ENCODE measurements at places on chromosomes 13 and 19. TPM values are rescaled to one million over a fixed set of nuclear protein-coding genes. Genes with fewer than 3 reads are reported as not detected.

- DNase-seq = no peak
Measured at GRCh38 chr13:20824762-20825476, 51.2 kb upstream of the EEF1AKMT1 start.

DNA sequence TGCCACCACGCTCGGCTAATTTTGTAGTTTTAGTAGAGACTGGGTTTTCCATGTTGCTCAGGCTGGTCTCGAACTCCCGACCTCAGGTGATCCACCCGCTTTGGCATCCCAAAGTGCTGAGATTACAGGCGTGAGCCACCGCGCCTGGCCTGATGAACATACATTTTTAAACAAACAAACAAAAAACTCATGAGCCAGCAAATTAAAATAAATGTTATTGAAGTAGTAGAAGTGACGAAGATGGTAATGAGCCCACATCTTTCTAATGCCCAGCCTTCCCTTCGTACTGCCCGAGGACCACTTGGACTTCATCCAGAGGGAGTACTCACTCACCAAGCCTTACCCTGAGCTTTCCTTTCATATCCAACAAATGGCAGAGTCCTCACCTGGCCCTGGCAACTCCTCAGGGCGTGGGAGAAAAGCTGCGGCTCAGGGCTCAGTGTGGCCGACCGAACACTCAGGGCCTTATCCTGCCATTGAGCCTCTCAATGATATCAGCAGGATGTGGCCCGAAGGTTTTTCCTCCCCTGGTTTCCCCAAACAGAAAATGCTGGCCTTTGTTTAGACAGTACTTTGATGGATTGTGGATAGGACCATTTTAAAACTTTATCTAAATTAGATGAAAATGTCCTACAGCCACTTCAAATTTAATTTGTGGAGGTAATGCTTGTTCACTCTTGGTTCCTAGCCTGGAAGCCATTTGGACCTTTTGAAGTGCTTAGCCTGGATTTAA lies 22.8 kb upstream of the ABCC4 start:
- no peak for DNase-seq

The SEMA6B gene
- 234 TPM for total RNA-seq

GRCh38 chr19:18708452-18709231 lies 25.2 kb downstream of the CRTC1 start:
- no peak for DNase-seq

- DNase-seq = no peak
Measured at GRCh38 chr19:15304140-15304705, 28.1 kb downstream of the BRD4 start.

DNA sequence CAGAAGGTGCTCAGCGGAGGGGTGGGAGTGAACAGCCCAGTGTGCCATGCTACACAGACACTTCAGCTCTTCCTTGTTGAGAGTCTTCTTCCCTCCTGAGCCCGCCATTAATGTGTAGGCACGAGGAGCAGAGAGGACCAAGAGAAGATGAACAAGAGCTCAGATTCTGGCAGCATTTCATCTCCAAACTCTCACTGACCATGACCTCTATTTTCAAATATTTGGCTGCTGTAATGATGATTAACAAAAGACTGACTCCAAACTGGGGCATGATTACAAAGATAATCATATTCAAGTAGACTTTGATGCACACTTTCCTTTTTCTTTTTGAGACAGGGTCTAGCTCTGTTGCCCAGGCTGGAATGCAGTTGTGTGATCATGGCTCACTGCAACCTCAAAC lies 236.5 kb downstream of the DCLK1 start:
- no peak for DNase-seq

DNA sequence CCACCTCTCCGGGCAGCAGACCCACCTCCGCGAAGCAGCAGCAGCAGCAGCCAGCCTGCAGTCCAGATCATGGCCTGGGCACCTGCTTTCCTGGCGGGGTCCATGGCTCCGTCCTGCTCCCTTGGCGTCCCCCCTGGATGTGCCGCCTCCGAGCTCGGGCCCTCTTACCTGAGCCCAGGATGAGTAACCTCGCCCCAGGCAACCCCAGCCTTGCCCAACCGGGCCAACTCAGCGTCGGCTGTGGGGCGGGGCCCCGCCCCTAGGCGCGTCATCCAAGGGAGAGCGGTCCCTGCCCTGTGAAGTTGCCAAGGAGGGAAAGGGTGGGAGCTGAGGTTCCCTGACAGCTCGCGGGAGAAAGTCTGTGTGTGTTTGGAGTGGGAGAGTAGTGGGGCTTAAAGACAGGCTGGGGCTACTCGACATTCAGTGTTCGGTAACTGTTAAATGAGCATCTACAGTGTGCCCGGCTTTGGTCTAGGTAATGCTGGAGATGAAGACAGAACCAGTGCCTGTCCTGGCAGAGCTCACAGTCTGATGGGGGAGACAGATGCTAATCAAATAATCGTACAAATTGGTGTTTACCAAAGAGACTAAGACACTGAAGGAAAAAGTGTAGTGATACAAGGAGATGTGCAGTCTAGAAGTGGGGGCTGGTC lies at the start of gene LYPD3:
LYPD3 (minus strand) TSS at position 141 of the 653 bp plus-strand sequence; CDS start at position 104, 37 bp downstream.
- DNase-seq = no peak

The NFILZ gene
- not detected for total RNA-seq

The WDR87 gene
- total RNA-seq = not detected

The TRPC4 gene
- total RNA-seq = not detected

GRCh38 chr19:48120505-48120904 lies 9.9 kb upstream of the PLA2G4C start:
- no peak for DNase-seq

DNA sequence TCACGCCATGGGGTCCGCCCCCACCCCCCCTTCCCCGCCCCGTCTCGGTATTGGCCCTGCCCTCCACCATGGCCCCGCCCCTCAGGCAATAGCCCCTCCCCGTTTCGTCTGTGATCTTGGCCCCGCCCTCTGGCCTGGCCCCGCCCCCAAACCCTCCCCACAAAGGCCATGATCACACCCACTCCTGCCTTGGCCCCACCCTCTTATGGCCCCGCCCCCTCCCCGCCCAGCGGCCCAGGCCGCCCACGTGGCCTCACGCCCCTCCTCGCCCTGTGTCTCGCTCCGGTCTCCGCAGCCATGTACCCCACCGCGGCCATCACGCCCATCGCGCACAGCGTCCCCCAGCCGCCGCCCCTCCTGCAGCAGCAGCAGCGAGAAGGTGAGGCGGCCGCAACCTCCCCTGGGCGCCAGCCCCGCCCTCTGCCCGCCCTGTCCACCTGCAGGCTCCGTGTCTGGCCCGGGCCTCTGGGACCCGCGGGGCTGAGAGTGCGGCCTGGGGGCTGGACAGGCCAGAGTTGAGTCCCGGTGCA lies 61.3 kb downstream of the CELF5 start:
- DNase-seq = peak; percentile 80

DNA sequence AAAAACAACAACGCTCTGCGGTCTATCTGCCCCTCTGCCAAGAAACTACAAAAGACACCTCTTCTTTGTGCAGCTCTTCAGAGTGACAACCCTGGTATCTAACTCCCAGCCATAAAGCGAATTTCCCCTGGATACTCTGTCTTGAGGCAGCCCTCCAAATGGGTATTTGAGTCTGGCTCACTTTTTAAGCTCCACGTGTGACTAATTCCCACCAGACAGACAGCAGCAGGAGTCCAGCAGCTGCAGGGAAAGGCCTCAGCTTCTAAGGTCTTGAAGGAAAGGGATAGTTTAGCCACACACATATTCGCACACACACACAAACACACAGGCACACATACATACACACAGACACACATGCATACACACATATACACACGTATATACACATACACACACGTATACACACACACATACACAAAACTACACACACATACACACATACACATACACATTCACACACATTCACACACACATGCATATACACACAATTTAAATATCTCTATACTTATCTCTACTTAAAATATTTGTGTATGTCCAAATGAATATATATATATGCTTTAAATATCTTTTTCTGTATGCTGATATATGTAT lies 188.8 kb downstream of the TSHZ3 start:
- DNase-seq = no peak

DNA sequence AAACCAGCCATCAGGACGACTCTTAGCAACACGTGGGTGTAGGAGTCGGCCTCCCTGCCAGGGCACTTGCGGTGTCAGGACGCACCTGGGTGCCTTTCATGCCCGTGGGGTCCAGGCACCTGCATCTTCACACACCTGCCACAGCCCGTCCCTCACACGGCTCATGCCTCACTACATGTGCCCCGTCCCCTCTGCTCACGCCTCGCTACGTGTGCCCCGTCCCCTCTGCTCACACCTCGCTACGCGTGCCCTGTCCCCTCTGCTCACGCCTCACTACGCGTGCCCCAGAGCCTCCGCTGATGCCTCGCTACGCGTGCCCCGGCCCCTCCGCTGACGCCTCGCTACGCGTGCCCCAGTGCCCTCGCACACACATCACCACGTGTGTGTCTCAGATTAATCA lies 58.0 kb upstream of the F7 start:
- DNase-seq = peak; percentile 8

DNA sequence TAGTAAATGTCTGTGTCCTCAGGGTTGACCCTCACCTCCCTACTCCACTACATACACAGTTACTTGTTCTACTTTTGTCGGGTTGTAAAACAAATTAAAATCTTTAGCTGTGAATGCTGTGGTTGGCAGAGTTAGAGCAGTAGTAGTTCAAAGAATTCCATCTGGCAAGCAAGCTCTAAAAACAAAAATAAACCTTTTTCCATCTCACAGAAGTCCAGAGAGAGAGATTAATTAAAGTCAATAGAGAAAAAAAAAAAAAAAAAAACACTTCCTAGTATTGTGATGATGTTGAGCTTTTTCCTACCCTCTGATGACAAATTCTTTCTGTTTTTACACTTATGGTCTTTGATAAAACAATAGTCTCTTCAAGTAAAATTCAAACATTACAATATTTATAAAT lies 338.4 kb downstream of the PCDH17 start:
- DNase-seq = no peak

- no peak for DNase-seq
Measured at GRCh38 chr13:108426893-108427292, 157.4 kb downstream of the TNFSF13B start.

DNA sequence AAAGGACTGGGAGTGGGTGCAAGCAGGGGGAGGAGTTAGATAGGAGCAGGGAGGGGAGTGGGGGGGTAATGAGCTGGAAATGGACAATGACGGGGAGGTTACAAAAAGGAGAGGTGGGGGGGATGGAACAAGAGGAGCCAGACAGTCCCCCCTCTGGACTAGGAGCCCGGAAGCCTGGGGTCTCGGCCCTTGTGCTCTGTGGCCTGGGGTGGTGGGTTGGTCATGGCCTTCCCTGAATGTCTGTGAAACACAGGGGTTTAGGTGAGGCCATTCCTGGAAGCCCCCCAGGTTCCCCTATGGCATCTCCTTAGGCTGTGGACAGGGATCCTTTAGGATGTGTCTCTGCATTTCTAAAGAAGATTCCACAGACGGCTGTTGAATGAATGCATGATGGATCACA lies 12.1 kb downstream of the KCNC3 start:
- no peak for DNase-seq

- DNase-seq = no peak
Measured at GRCh38 chr19:41114132-41114531, at the start of gene CYP2F1. TSS of gene CYP2F1 (plus strand) at chr19:41114432. CDS start at chr19:41116189, 1,757 bp downstream.

DNA sequence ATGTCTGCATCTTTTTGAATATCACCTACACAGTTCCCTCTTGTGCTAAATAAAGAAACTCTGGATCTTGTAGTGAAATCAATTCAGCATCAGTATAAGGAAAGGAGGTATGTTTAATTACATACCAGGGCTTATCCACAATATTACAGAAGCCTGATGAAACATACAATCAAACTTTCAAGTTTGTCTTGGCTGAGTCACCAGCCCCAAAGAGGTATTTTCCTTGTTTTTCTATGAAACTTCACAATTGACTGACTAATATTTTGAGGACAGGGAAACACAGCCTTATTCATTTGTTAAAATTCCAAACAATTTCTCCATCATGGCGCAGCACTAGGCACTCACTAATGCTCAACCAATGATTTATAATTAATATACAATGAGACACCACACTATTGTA lies 952.4 kb downstream of the PCDH17 start:
- DNase-seq = no peak

GRCh38 chr13:91774397-91774796 lies 376.0 kb downstream of the GPC5 start:
- no peak for DNase-seq

- DNase-seq = peak; percentile 7
Measured at GRCh38 chr19:33503030-33503429, 18.6 kb downstream of the PEPD start.

The CNFN gene
- 2.8 TPM for total RNA-seq

DNA sequence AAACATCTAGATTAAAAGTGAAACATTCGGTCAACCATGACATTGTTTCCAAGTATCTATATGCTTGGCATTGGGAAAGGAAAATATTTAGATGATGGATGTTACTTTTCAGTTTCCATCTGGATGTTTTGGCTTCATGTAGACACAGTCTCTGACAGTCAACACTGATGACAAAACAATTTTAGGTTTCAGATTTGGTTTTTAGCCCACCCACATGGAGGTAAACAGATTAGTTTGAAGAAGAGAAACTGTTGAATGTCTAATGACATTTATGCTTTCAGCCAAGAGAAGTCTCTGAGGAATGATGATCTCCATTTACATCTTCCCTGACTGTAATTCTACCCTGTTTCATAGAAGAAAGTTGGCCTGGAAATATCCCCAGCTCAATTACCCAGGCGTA lies 379.1 kb downstream of the SLITRK6 start:
- no peak for DNase-seq

- DNase-seq = no peak
Measured at GRCh38 chr13:33058776-33059327, 42.6 kb downstream of the KL start.

GRCh38 chr13:36369268-36370107 lies 23.3 kb upstream of the SPART start:
- no peak for DNase-seq

The CEACAM4 gene
- not detected for total RNA-seq

DNA sequence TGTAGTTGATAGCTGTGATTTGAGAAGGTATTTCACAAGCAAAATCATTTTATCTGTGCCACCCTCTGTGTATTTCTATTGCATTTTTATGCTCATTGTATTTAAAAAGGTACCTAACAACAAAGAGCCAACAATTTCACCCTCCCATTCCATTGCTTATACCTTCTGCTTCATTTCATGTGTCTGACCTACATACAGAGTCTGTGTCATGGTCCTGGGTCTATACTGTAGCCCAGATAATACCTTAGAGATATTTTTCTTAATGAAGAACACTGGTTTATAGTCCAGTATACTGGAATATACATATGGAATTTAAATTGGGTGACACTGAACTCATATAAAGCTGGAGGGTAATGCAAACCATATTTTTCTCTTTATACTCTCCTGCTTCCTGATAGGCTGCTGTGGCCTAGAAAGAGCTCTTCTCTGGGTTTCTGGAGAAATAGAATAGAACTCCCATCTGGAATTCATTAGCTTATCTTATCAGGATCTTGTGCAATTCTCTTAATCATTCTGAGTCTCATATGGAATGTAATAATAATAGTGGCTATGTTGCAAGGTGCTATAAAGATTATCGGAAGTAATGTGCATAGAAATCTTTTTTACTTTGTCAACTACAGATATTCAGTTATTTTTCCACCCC lies 31.8 kb upstream of the SPART start:
- DNase-seq = no peak

All from glutamatergic neuron (in vitro differentiated cells).